NCI-H1436 treated with DMSO at 0.1 percent for 48 hours (cell line): ENCODE measurements at places on chromosomes 7 and 10.

DNA sequence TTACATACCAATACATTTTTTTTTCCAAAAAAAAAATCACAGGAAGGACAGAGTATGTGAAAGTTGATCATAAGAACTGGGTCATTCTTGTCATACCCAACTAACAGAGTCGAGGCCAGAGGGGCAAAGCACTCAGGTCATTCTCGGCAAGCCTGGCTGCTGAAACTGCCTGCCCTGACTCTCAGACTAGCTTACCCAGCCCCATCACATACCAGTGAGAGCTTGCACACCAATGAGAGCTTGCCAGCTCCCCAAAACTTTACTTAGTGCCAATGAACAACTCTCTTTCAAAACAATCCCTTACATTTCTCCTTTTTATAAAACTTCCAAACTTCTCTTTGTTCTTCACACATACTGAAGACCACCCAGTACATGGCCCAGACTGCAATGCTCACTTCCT lies 48.9 kb downstream of the VOPP1 start:
- no peak for DNase-seq

DNA sequence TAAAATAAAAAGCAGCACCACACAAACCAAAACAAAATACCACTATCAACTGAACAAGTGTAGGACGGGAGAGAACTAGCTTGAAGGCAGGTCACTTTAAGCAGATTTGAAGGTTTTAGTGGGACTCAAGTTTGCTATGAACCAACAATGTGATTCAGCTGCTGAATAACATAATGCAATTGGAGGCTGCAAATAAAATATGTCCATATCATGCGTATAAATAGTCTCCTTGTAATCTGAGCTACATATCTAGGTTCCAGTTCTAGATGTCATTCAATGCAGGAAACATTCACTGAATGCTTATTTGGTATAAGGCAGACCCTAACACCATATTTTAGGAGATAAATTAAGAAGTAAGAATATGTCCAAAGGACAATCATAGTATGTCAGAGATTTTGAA lies 81.4 kb upstream of the KCNIP2 start:
- no peak for DNase-seq

DNA sequence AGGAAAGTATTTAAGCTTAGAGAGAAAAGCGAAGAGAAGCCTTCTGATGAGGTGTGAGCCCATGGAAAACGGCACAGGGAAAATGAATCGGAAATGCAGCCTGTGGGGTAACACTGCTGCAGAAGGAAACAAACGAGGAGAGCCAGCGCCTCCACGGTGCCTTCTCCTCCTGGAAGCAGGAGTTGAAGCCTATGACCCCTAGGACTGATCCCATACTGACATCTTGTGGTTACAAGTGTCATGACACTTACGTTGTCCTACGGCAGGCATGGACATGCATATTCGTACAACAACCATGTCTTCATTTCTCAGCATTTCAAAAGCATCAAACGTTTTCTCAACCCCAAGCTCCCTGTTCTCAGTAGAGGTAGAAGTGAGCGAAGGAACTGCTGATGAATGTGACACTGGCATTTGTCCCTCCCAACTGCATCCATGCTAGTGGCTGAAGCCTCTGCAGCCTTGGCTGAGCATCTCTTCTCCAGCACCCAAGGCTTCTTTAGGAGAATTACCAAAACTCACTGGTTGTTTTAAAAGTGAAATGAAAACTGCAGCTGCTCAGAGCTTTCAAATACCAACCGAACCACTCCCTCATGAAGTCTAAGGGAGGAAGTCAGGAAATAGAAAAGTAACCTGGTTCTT lies 160.2 kb downstream of the JAZF1 start:
- DNase-seq = no peak

DNA sequence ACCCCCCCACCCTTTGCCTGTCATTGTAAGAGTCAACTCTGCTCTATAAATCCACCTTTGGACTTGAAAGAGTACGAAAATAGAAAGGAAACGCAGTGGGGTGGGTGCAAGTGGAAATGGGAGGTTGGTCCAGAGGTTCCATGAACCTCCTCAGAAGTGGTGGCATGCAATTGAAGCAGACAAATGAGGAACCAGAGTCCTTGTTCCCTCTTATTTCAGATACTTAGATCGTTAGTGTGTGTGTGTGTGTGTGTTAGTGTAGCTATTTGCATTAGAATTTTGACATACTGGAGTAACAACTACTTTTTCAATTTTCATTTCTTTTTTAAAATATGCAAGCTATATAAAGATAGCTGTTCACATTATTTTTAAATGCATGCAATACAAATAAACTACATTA lies 18.1 kb upstream of the TFAM start:
- no peak for DNase-seq

- no peak for DNase-seq
Measured at GRCh38 chr7:135666156-135666555, 3.8 kb downstream of the STMP1 start.

DNA sequence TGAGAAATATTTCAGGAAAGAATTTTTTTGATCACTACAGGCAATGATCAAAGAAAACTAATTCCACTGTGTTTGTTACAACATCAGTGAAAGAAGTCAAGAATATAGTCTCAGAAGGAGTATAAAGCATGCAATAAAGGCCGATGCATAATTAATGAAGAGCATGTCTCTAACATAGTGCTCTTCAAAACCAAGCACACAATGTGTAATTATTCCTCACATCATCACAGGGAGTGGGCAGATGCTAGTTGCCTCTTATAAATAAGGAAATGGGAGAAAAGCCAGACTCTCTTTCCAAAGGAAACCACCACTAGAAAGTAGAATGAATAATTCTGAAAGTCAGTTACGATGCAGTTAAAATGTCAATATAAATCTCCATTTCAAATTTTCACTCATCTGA lies 220.1 kb downstream of the TEX36 start:
- DNase-seq = no peak

DNA sequence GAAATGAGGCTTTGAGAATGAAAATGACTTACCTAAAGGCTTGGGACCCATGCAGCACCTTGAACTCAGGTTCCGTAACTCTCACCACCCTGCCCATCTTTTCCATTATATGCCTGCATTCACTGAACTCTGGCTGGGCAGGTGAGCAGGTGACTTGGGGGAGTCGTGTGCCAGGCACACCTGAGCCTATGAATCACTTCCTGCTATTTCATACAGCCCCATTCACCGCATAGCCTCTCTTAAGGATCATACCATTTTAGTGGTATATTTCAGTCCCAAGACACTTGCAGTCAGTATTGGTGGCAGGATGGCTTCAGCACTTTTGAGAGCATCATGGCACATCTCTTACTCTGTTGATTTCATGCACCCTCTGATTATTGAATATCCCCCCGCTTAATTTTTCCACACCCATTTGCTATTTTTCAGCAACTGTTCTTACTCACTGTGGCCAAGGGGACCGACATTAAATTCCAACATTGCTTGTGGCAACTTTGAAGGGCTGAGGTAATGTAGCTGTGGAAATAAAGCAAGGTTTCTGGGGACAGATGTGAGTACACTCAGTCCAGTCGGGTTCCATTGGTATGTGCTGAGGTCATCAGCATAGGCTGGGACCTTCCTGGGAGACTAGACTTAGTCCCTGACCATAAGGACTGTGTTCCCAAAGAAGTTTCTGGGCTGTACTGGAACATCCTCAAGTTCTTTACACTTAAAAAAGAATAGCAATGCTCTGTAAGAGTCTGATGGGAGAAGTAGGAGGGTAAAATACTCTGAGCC lies 39.8 kb upstream of the ZNF438 start:
- no peak for DNase-seq

DNA sequence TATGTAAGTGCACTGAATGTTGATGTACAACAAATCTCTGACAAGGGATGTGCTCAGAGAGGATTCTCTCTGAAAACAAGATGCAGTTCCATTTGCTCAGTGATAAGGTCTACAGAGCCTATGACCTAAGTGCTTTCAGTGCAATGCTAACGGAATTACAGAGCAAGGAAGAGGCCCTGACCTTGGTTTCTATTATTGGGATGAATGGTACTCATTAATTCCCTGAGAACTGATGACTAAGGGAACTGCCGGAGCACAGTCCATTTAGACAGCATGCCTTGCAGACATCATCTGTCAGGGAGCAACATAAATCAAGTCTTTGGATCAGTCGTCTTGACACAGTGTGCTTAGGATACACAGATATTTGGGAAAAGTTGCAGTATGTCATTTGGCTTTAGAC lies 340.8 kb downstream of the PHTF2 start:
- DNase-seq = no peak

- DNase-seq = no peak
Measured at GRCh38 chr10:94251098-94251497, 111.6 kb downstream of the NOC3L start.

DNA sequence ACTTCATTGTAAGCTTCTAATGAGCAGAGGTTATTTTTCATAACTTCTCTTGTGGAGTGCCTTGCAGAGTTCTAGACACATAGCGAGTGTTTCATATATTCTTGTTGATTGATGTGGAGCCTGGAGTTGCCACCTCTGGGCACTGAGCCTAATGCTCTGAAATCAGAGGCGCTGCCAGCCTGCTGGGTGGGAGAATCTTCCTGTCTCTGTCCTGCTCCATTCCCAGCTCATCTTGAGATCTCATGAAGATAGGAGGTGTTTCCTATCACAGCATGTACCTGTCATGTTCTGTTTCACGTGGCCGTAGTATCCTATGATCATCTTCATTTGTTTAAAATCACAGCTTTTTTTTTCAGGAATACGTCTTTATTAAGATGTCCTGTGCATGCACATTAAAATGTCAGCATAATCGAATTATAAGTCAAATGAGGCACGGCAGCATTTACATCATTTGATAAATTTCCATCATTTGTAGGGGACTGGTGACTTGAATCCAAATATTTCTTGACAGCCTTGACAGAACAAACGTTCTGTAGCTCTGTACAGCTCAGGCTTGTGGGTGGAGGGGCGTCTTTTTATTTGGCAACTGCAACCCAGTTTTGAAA lies 393.0 kb downstream of the PHTF2 start:
- DNase-seq = no peak

GRCh38 chr7:108838198-108838597 lies 268.5 kb downstream of the DNAJB9 start:
- no peak for DNase-seq

GRCh38 chr7:265998-266850 lies 23.7 kb upstream of the FOXL3 start:
- DNase-seq = no peak

GRCh38 chr10:72689660-72690059 lies 2.3 kb upstream of the MCU start:
- DNase-seq = no peak

DNA sequence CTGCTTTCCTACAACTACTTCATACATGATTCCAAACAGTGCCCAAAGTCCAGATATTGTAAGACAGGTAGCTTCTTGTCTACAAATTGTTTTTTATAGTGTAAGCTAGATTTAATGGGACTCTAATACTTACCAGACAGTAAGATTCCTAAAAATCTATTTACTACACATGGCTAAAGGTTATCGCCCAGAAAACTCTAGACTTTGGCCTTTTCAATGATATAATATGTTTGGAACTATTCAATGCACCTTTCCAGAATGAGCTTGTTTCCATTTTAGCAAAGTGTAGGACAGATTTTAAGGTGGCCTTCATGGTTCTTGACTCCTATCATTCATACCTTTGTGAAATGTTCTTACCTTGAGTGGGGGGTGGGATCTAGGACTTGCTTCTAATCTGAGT lies 951.0 kb downstream of the SORCS1 start:
- no peak for DNase-seq

- no peak for DNase-seq
Measured at GRCh38 chr7:26143298-26144048, 8.5 kb upstream of the NFE2L3 start.

- DNase-seq = no peak
Measured at GRCh38 chr10:133316266-133316665, 7.6 kb downstream of the ZNF511 start.

GRCh38 chr7:135075716-135076115 lies 72.2 kb upstream of the TMEM140 start:
- DNase-seq = no peak

DNA sequence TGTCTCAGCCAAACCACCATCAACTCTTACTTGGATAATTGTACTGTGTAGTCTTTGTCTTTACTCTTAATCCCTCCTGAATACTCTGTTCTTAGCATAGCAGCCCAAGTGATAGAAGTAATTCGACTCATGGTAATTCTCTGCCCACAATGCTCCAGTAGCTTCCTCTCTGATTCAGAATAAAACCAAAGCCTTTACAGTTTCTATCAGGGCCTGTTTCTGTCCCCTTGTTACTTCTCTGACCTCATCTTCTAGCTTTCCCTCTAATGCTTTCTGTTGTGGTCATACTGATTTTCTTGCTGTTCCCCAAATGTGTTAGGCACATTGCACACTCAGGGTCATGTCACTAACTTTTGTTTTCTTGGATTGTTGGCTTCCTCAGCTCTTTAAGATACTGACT lies 8.0 kb downstream of the ZNF518A start:
- no peak for DNase-seq

DNA sequence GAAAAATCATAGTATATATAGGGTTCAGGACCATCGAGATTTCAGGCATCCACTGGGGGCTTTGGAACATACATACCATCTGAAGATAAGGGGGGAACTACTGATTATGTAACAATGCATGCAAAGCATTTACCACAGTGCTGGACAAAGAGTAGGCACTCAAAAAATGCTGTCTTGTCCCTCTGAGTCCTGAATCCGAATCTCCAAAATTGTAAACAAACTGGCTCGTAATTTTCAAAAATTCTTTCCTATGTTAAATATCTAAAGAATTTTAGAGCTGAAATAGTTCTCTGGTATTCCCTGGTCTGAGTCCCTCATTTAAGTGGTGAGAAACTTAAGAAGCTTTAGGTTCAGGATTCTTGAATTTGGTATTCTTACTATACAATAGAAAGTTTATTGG lies 167.8 kb upstream of the ASAH2 start:
- no peak for DNase-seq

- no peak for DNase-seq
Measured at GRCh38 chr7:28187012-28187411, 6.4 kb upstream of the JAZF1 start.

DNA sequence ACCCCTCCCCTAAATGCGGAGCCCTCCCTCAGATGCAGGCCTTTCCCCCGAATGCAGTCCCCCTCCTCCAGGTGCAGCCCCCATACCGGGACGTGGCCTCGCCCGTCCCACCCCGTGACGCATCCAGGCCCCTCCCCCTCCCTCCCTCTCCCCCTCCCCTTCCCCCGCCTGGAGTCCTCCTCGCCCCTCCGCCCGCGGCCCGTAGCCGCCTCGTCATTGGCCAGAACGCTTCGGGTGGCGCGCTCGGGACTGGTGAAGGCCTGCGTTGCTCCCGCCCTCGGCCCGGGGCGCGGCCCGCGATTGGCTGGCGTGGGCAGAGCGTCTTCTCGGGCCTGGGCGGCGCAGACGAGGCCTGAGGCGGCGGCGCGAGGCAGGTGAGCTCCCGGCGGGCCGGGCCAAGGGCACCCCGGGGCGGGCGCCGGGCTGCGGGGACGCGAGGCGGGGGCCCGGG lies 16.0 kb upstream of the SUN1 start:
- peak; percentile 79 for DNase-seq

- DNase-seq = no peak
Measured at GRCh38 chr7:17802056-17802455, 138.2 kb downstream of the SNX13 start.

DNA sequence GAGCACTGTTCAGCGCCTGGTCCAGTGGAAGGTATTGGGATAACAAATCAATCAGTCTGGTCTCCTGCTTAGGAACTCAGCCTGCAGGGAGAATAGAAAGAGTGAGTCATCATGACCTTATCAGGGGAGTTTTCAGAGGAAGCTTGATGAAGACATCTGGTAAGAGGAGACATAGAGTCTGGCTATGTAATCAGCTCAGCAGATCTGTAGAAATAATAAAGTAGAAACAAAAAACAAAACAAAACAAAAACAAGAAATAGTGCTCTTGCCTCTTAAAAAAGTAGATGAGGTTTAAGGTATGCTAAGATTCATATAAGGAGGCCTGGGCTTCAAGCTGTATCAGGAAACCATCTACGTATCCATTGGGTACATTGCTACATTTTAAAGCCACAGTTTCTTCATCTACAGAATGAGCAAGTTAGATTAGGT lies 14.4 kb downstream of the TAS2R41 start:
- no peak for DNase-seq
